Stimulated activated naive CD8-positive, alpha-beta T cell treated with anti-CD3 and anti-CD28 coated beads, Interleukin-15, amount 100 ng/mL, for 72 hours (primary cell): ENCODE measurements at places on chromosomes 5 and 9.

DNA sequence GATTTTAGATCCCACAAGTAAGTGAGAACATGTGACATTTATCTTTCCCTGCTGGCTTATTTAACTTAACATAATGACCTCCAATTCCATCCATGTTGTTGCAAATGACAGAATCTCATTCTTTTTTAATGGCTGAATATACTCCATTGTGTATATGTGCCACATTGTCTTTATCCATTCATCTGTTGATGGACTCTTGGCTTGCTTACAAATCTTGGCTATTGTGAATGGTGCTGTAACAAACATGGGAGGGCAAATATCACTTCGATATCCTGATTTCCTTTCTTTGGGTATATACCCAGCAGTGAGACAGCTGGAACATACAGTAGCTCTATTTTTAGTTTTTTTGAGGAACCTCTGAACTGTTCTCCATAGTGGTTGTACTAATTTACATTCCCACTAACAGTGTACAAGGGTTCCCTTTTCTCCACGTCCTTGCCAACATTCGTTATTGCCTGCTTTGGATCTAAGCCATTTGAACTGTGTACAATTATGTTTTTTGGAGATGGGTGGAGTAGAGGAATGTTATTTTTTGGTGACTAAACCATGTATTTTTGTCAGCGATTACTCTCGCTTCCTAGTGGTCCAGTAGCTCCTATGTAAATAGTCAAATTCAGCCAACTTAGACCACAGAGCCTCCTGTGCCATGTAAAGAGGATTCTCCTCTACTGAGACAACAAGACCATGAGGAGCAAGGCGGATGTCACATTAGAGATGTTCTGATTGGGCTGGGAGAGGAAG, 60.6 kb downstream of the TNFSF15 start:
- DNase-seq: no peak

DNA sequence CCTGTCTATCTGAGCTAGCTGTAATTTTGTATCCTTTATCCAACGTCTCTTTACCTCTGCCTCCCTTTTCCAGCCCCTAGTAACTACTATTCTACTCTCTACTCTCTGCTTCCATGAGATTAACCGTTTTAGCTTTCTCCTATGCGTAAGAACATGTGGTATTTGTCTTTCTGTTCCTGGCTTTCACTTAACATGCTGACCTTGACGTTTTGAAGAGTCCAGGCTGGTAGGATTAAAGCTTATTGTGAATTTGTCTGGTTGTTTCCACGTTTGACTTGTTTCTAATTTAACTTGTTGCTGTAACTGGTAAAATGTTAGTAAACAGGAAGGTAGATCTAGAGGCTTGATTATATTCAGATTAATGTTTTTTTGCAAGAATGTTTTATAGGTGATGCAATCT, 385.3 kb downstream of the PSAT1 start:
- DNase-seq: no peak

DNA sequence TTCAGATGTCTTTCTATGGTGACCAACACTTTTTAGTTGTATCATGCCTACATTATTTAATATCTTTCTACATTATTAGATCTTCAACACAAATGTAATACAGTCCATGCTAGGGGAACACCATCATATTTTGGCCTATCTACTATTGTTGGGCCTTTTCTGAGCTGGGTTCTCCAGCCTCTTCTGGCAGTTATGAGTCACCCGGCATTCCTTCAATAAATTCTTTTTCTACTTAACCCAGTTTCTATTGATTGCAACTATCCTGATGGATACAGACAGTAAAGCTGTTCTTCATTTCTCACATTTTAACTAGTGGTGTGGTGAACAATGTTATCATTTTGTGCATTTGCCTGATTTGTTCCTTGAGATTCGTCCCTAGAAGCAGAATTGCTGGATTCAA, 529.3 kb downstream of the BNC2 start:
- no peak for DNase-seq

- no peak for DNase-seq
These were observed 117.0 kb upstream of the GNA14 start for GRCh38 chr9:77764894-77765780.

- no peak for DNase-seq
These were observed 14.9 kb downstream of the TJP2 start for GRCh38 chr9:69188975-69189374.

GRCh38 chr9:97737429-97737828, 40.3 kb upstream of the XPA start:
- DNase-seq: no peak

- no peak for DNase-seq
These were observed 223.4 kb downstream of the CSNK1G3 start for GRCh38 chr5:123735384-123735783.

GRCh38 chr5:60482301-60482700, 217.7 kb downstream of the DEPDC1B start:
- DNase-seq: no peak

GRCh38 chr5:36889264-36889663, 12.7 kb downstream of the NIPBL start:
- DNase-seq: no peak

DNA sequence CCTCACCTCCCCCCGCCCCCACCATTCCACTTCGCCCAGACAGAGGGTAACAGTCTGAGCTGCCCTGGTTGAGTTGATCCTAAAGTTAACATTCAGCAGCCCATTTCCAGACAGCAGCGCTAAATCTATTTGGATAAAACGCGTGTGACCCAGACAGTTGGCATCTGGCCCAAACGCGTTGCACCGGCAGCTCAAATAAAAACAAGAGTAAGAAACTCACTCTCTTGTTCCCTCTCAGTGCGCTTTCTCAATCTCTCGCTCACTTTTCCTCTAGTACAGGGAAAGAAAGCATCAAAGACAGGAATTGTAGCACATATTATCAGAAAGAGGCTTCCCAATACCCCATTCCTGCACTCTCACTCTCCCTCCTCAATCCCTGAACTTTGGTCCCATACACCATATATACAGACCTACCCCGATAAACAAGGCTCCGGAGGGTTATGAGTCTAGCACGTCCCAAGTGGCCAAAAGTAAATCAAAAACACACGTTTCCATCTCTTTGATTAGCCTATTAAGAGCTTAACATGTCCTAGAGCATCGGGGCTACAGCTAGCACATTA, 1.3 kb downstream of the ADAMTS6 start:
- DNase-seq: peak; percentile 37

GRCh38 chr9:134329576-134329855, 3.3 kb downstream of the RXRA start:
- DNase-seq: no peak

- peak; percentile 32 for DNase-seq
These were observed 9.1 kb upstream of the RFK start for GRCh38 chr9:76403352-76403751.

- no peak for DNase-seq
These were observed 8.1 kb upstream of the DAB2 start for GRCh38 chr5:39432696-39433530.

- no peak for DNase-seq
These were observed 16.2 kb downstream of the ATPSCKMT start for GRCh38 chr5:10233505-10233904.
